ENCODE measurements at places on chromosomes 5 and 9. TPM values are rescaled to one million over a fixed set of nuclear protein-coding genes. Genes with fewer than 3 reads are reported as not detected.
A peak's percentile ranks its signal among the peaks of the same experiment; 100 is the strongest.

DNA sequence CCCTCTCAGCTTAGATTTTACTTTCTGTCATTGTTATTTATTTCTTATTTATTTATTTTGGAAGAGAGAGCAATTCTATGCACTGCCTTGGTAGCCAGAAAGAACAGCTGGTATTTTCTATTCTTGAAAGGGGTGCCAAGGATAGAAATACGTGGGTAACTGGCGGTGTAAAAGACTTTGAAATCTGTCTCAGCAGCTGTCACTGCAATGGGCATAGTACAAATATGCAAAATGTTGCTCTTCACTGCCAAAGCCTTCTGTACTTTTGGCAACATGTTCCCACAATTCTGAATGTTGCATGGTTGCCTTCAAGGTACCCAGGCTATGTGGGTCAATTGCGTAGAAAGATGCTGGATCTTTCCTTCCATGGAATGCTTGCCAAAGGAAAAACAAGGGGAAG, 230.2 kb upstream of the EDIL3 start:
- no peak for DNase-seq

- DNase-seq = no peak
These were observed 36.1 kb downstream of the MAP3K1 start for GRCh38 chr5:56851258-56851941.

DNA sequence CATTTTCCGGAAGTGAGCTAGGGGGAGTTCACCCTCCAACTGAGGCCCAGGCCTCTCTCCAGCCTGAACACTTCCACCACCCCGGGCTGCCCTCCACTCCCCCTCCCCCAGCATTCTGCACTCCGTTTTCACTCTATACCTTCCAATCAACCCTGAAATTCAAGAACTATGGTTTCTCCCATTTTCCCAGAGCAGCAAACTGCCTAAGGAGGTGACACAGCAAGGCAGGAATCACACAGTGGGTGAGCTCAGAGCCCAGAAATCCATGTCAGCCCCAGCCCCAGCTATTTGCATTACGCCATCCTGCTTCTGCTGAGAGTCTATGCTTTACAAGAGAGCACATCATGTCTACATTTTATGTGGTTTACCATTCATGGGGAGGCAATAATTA, 11.9 kb downstream of the MSX2 start:
- no peak for DNase-seq

DNA sequence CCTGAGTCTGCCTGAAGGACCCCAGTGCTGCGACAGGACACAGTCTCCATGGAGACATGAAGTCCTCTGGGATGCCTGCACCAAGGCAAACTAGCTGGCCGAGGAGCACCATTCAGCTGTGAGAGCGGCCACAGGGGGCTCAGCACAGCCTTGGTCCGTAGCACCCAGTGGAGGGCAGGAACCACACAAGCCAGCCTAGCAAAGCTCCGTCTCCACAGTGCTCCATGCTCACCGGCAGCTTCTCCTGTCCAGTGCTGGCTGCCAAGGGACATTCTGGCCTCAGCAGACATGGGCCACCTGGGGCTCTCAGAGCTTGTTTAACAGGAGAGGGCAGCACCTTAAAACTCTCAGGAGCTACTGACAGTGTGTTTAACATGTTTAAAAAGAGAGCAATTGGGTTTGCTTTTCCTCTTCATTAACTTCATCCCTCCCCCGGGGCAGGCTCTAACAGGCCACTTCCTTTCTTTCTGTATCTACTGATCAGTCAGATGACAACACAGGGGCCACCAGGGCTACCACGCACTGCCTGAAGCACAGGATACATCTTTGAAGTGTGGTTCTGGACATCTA, 57.0 kb downstream of the SECISBP2 start:
- DNase-seq = no peak

DNA sequence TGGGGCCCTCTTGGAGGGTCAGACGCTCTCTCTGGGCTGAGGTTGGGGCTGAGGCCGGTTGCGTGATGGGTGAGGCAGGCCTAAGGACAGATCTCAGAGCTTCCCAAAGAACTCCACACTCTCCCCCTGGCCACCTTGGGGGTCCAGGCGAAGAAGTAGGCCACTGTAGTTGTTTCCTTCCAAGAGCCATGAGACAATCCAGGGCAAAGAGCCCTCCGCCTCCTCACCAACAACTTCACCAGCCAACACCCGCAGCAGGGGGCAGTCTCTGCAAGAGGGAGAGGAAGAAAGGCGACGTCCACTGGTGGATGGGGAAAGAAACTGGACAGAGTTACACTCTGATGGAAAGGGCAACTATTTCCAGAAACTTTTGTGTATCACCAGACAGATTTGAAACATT, 10.7 kb downstream of the SLC35A4 start:
- DNase-seq = no peak

GRCh38 chr5:141354900-141355469, at the start of gene PCDHGA4:
PCDHGA4 (plus strand) TSS chr5:141355021; CDS start chr5:141355108, 87 bp downstream.
- DNase-seq = peak; percentile 78

- no peak for DNase-seq
These were observed at the start of gene ARL14EPL for GRCh38 chr5:116032094-116032517. ARL14EPL (plus strand) TSS chr5:116032472; CDS start chr5:116051466, 18,994 bp downstream.

DNA sequence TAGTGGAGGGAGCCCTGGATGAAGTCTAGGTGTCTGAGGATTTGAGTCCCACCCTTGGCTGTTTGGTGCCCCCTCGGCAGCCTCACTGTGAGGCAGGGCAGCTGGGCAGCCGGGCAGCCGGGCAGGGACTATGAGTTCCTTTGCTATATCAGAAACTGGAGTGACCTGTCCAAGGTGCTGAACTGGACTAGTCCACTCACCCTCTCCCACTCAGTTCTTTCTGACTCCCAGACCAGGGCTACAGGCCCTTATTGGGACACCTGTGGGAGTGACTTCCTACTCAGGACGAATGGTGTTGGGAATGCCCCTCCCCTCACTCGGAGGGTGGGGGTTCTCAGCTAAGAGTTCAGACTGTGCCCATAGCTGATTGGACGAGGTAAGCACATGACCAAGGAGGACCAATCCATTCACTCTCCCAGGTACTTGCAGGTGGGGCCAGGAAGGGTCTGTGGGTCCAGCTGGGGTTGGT, 34.1 kb upstream of the RAPGEF1 start:
- no peak for DNase-seq

- DNase-seq = no peak
These were observed 267.4 kb downstream of the GAS1 start for GRCh38 chr9:86679909-86680308.

- DNase-seq = no peak
These were observed 16.0 kb upstream of the PAPPA start for GRCh38 chr9:116137581-116137980.

DNA sequence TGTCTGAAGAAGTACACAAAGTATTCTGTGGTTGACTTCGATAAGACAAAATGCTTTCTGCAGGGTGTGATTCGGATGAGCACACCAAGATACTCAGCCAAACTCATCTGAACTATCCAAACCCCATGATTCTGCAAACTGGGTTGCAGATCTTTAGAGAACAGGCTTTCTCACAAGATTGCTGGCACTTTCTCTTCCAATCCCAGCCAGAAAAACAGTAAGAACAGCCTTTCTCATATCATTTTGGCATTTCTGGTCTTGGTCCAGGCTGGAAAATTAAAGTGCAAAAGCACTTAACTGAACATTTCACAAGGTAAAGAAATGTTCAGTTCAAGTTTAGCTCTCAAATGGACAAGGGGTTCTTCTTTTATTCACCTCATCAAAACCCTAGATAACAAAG, 269.1 kb downstream of the NR2F1-AS1 start:
- no peak for DNase-seq

DNA sequence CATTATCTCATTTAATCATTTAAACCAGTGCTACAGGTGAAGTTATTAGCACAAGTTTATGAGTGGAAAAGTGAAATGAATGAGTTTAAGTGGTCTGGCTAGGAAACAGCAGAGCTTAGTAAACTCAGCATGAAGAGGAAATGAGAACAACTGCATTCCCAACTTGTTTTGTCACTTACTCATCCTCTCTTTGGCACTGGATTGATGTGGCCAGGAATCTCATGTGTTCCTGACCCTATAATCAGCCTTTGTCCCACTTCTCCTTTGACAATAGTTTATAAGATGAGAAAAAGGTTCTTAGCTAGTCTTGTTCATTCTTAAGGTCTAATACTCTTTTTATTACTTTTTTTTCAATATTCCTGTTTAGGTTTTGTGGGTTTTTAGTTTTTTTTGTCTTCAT, 559.2 kb upstream of the TLE4 start:
- DNase-seq = no peak

DNA sequence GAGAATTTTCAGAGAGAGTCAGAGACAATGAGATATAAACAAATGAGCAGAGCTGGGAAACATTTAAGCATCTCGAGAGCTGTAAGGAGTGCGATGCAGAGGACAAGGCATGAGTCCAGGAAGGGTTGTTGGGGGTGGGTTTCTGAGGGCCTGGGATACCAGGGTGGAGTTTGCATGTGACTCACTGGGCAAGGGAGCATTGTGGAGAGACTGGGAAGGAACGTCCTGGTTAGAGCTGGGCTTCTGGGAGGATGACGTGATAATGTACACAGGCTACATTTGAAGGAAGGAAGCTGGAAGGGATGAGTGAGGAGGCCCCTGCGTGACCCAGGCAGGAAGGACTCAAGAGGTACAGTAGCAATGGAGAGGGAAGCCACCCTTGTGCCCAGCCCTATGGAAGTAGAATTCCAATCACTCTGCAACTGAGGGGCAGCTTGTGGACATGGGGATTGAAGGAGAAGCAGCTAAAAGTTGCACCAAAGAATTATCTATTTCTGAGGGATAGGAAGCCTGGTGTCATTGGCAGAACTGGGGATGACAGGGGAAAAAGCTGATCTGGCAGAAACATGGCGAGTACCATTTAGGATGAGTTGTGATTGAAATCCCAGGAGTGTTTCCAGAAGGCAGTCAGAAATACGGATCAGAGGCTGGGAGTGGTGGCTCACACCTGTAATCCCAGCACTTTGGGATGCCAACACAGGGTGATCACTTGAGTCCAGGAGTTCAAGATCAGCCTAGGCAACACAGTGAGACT, 59.3 kb upstream of the AFAP1L1 start:
- DNase-seq = no peak

DNA sequence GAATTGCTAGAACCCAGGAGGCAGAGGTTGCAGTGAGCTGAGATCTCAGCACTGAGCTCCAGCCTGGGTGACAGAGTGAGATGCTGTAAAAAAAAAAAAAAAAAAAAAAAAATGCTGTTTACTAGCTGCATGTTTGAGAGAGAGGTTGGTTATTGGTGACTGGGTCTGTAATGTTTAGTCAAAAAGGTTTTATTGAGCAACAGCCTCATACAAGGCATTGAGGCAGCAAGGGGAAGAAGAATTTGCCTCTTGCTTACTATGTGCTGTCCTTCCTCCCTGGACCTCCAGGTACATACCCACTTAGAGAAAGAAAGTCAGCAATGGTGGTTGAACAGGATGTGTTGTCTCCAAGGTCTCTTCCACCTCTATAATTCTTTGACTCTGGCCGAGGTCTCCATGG, 140.7 kb upstream of the SPRY4 start:
- DNase-seq = no peak

DNA sequence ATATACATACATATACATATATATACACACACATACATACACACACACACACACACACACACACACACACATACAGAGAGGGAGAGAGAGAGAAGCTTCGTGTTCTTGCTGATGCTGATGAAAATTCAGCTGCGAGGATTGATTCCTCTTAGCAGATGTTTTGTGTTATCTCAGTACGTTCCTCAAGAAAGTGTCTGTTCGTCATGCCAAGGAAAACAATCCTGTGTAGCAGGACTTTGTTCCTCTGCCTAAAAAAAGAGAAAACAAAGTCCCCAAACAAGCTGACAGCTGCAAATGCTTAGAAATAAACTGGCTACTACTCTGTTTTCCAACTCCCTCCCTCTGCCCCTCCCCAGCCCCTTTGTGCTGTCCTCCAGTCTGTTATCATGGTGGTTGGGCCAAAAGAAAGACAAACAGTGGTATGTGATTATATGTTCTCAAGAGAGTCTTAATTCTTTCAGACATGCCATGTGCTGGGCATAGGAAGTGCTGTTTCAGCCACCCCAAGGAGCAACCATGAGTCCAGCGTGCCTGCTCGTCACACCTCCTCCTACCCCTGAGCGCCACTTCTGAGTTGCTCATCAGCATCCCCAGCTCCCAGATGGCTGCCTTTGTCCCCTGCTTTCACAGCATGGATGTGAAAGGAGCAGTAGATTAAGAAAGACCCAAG, 71.5 kb upstream of the EQTN start:
- no peak for DNase-seq

DNA sequence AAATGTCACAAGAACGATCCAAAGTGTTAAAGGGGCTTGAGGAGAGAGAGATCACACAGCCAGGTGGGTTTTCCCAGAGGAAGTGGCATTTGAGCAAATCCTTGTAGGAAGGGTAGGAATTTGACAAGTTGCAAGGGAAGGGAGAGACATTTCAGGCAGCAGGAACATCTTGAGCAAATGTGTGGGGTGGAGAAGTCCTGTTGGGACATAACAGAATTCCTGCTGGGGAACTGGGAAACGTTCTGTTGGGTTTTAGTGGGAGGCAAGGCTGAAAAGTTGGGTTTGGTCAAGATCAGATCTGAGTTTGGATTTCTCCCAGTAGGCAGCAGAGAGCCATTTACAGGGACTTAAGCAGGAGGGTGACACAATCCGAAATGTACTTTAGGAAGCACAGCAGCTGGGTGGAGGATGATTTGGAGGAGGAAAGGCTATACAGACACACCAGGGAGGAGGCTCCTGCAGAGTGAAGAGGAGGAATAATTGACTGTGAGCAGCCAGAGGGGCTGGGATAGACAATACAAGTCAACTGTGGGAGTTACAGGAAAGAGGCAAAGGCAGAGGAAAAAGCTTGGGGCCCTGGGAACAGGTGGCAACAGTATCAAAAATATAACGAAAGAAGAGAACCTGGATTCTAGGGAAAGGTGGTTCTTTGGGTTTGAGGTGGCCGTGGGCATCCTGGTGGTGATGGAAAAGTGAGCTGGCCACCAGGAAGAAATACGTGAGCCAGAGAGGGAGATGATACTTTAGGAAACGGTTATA, 3.1 kb upstream of the ZSWIM6 start:
- DNase-seq = no peak

- no peak for DNase-seq
These were observed 63.7 kb upstream of the FAM120A start for GRCh38 chr9:93387791-93388190.

Gene PCDHA4
- total RNA-seq = 0.32 TPM

Gene LCN9
- not detected for total RNA-seq

Gene LCN1
- total RNA-seq = 2.3 TPM

Gene PTPN3
- 6.3 TPM for total RNA-seq

Gene SMC5
- total RNA-seq = 23.5 TPM

Gene HK3
- total RNA-seq = 41.1 TPM

Gene ARHGEF39
- total RNA-seq = 0.58 TPM

Gene QSOX2
- total RNA-seq = 10.3 TPM

Gene C5orf58
- total RNA-seq = not detected

Data from mesenteric fat pad (tissue), 1 donor.